Activated CD4-positive, alpha-beta T cell treated with anti-CD3 and anti-CD28 coated beads for 36 hours (primary cell): ENCODE measurements at places on chromosomes 11 and 22.

GRCh38 chr11:74232311-74232950 lies 61.3 kb downstream of the PPME1 start:
- DNase-seq, result peak; percentile 15

DNA sequence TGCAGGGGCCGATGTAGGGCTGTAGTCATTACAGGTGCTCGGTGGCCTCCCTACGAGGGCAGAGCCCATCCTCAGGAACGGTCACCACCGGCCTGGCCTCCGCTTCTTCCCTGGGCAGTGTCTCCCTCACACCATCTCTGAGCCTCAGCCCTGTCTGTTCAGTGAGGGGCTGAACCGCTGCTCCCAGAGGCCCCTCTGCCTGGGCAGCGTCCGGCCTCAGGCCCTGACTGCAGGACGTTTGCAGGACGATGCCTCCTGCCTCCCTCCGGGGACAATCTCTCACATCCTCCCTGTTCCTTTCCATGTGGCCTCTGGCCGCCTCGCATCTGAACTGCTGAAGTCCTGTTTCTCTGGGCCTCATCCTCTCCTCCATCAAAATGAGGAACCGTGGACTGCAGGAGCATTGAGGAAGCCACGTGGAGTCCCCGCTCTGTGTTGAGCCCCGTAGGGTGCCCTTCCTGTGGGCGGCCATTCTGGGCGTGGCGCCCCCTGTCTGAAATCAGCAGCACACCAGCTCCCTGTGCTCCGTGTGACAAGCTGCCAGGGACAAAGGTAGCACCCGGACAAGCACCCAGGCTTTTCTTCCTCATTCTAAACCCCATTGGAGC lies 933.5 kb downstream of the BRD1 start:
- peak; percentile 26 for DNase-seq

GRCh38 chr11:106159836-106160235 lies 82.4 kb downstream of the AASDHPPT start:
- DNase-seq, result no peak

GRCh38 chr11:124302347-124303125 lies 11.2 kb downstream of the OR8D1 start:
- DNase-seq, result no peak
